NCI-H345 (cell line): ENCODE measurements at places on chromosomes 3 and 15.

- peak; percentile 72 for DNase-seq
Measured at GRCh38 chr15:67915461-67916374, 75.9 kb upstream of the RNU6-1 start.

DNA sequence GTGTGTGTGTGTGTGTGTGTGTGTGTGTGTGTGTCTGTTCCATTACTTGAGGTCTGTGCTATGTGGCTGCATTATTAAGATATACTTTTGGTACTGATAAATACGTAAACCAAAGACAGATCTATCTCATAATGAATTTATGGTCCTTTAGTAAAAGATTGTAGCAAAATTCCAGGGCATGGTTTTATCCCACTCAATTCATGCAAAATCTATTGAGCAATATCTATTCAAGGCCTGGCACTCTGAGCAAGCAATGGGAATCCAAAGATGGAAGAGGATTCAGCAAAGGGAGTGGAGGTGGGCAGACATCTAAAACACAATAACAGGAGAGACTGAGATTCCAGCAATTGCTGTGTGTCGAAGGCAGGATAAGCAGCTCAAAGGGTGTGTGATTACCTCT lies 86.8 kb downstream of the RFTN1 start:
- no peak for DNase-seq

- no peak for DNase-seq
Measured at GRCh38 chr3:55880357-55880756, 393.3 kb upstream of the WNT5A start.

DNA sequence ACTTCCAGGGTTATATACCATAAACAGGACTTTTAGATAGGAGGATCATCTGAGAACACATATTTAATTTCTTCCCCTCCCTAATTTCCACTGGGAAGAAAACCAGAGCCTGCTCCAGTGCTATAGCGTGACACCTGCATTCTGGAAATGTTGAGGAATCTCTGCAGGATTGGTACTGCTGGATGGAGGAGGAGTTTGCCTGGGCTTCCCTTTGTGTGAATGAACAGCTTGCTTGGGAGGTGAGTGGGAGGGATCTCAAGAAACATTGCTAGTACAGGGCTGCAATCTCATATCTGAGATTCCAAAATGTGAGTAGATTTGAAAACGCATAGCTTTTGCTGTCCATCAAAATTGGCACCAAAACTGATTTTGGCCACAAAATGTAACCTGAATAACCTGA lies 295.9 kb upstream of the RGMA start:
- no peak for DNase-seq

GRCh38 chr3:185439745-185440466 lies 58.9 kb downstream of the TMEM41A start:
- DNase-seq = peak; percentile 9

GRCh38 chr3:142646020-142646785 lies 50.0 kb downstream of the PLS1 start:
- DNase-seq = no peak

GRCh38 chr3:43328653-43329052 lies 42.3 kb downstream of the SNRK start:
- no peak for DNase-seq

- DNase-seq = no peak
Measured at GRCh38 chr3:162780313-162780712, 1283.7 kb downstream of the OTOL1 start.

DNA sequence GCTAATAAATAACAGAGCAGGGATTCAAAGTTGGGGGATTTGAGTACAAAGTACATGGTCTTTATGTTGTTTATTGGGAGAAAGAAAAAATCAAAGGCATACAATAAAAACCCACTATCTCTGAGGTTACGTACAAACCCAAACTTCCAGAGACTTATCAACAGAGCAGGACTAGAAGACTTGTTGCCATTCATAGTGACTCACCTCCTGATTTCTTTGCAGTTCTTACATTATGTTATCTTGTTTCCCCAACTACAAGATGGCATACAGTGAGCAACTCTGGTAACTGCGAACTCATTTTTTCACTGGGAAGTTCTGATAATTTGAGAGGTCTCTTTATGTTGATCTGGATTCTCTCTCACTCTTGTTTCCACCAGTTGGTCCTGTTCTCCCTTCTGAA lies 80.6 kb upstream of the ETV5 start:
- DNase-seq = no peak

DNA sequence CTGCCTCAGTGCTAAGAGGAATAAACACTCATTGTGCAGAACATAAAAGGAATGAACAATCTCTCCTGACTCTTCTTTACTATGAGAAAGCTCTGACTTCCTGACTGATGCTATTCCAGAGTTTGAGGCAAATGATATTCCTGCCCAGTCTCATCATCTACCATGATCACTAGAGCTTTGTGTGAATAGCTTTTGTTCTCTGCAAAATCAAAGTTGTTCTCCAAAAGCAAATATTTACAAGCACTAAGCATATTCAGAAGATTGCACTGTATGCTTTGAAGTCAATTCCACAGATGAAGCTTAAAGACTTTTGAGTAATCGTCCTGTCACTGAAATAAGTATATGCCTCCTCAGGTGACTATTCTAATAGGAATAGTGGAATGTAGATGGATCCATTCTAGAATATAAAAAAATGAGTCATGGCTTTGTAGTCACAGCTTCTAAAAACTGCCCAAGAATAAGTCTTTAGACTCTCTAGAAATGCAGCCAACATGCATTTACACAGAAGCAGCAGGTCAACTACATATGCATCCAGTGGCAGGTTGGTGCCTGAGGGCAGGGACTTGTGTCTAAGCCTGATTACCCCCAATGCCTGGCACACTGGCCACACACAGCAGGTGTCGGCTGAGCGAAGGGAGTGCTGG lies 34.6 kb downstream of the TNFAIP8L3 start:
- no peak for DNase-seq

DNA sequence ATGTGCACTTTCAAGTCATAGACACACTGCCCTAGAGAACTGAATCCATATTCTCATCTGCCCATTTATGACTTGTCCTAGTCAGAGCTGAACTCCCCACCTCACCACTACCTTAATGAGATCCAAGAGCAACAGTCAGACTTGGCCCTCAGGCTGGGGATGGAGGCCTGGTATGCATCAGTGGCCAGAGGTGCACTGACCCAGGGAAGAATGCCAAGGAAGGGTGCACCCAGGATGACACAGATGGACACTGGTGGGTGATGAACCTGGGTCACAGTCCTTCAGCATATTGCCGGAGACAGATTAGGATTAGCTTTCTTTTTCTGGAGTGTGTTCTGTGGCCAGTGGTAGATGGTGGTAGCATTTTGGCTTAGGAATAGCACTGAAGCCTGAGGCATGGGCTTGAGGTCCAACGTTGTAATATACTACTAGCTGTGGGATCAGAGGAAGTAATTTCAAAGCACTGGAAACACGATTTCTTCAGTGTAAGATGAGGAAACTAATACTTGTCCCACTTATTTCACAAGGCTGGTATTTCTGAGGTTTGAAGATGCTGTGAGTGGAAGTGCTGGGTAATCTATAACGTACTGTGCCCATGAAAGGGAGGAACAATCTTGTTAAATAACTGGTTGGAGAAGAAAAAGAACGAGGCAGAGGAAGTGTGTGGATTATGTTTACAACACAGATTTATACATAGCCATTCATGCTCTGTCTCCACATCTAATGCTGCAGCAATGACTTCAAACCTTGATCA lies 265.0 kb downstream of the THRB start:
- no peak for DNase-seq

DNA sequence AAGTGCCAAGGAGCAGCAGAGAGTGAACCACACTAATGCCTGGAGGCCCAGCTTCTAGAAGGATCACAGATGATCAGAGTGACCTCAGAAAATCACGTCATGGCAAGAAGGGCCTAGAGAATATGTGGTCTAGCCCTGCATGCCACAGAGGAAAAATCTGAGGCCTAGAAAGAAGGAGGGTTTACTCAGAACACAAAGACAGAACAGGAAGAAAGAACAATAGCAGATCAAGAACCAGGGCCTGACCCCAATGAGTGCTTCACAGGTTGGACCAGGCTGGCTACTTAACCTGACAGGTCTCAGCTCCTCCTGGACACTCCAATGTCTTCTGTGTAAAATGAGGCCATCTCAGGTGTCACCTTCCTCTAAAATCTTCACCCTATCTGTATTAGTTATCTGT lies 14.2 kb downstream of the RAB6B start:
- DNase-seq = no peak

- peak; percentile 16 for DNase-seq
Measured at GRCh38 chr15:64152507-64153387, 1.2 kb downstream of the SNX22 start.

DNA sequence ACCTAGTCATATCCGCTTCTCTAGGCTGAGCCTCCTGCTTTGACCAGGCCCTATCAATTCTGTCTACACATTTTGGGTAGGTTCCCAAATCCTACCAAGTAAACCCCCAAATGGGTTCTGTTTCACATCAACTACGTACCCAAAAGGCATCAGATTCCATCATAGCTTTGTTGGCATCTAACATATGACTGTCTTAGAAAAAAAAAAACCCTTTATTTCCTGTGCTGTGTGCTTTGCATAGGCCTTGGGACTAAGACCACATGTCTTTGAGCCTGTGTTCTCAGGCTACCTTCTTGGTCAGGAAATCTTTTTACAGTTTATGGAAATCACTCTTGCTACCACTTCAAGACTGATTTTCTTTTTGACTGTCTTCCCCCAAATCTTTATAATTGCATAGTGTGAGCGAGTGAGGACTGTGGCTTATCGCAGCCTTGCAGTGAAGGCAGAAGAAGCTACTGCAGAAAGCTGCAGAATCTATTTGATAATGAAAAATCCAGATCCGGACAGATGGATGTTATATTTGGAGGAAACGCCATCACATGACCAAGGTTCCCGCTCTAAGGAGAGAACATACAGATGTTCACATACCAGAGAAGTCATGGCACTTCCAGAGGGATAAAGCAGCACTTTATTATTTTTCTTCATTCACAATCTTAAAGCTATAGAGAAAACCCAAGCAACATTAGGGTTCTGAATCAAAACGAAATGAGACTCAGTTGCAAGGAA lies 111.2 kb downstream of the EOMES start:
- DNase-seq = no peak

DNA sequence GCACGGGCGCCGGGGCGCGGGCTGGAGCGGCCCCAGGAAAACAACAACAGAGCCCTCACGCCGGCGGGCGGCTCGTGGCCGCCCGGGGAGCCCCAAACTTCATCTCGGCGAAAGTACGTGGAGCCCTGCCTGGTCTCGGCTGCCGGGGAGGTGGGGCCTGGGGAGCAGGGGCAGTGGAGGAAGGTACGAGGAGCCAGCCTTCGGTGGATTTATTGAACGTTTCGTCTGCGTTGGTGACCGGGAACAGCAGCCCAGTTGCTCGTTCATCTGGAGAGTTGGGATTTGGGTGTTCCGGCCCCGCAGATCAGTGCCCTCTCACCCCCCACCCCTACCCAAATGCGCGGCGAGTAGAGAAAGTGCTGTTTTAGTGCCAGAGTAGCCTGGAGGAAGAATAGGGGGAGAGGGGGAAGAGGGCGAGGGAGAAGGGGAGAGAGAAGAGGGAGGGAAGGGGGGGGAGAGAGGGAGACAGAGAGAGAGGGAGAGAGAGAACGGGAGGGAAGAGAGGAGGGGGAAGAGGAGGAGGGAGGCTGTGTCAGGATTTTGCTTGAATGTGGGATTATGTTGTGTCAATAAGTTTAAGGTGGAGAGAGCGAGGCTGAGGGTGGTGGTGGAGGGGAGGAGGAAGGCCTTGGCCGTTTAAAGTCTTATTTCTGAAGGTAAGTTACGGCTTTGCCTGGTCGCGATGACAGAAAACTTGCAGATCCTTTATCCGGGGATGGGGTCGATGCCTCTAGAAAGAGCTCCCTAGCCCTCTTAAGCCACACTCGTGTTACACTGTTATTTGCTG lies 970 bp downstream of the BBX start:
- DNase-seq = peak; percentile 50

DNA sequence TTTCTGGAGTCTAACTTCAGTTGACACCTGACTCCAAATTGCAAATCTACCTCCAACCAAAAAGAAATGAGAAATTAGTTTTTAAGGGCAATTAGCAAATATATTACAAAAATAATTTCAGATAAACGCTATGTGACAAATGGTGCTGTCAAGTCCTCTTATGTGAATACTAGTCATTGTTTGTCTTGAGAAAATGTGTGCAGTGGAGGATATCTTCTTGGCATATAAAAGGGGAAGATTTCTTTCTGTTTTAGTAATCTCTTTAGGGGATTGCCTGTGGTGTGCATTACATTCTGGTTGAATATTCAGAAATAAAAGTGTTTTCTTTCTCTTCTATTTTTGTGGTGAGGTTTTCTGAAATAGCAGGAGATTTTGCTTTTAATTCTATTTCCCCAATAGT lies 3.0 kb upstream of the GCSAM start:
- DNase-seq = no peak

GRCh38 chr3:123406598-123406997 lies 42.3 kb downstream of the ADCY5 start:
- no peak for DNase-seq

DNA sequence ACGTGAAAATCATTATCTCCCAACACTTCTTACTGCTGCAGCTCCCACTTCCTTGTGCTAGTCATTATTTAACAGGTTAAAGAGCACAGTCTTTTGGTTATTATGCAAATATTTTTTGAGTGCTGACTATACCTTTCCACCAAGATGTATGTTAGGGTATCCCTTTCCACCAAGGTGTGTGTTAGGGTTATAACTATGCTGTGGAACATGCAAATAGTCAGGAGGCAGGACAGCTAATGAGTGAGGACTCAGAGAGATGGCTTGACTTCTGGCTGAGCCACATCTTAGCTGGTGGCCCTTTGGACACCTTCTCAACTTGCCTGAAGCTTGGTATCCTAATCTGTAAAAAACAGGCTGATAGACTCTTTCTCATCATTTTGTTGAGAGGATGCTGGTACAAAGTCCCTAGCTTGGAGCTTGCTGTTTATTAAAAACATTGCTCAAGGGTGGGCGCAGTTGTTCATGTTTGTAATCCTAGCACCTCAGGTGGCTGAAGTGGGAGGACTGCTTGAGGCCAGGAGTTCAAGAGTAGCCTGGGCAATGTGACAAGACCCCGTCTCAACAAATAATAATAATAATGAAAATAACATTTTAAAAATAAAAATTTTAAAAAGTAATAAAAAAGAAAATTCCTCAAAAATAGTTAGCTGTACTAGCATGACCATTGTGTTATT lies 160.5 kb upstream of the ADAMTS9 start:
- DNase-seq = no peak

DNA sequence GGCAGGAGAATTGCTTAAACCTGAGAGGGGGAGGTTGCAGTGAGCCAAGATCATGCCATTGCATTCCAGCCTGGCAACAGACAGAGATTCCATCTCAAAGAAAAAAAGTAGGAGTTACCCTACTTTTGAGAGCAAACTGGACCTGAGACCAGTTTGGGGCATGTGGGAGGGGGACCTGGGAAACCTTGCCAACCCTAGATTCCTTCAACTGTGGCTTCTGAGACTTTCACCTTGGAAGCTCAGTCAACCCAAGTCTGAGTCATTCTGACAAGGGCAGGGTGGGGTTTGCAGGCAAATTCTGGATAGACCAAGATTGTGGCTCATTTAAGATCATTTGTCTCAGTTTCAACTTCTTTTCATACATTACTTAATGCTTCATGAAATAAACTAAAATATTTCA lies 23.8 kb upstream of the SIAH2 start:
- DNase-seq = no peak

GRCh38 chr3:23653647-23654525 lies 151.9 kb upstream of the UBE2E1 start:
- DNase-seq = no peak
